SHP77 treated with DMSO at 0.1 percent for 48 hours (cell line): ENCODE measurements at places on chromosomes 1 and 21.

- DNase-seq: no peak
Observed at GRCh38 chr21:16424331-16424751, 694.6 kb downstream of the USP25 start.

DNA sequence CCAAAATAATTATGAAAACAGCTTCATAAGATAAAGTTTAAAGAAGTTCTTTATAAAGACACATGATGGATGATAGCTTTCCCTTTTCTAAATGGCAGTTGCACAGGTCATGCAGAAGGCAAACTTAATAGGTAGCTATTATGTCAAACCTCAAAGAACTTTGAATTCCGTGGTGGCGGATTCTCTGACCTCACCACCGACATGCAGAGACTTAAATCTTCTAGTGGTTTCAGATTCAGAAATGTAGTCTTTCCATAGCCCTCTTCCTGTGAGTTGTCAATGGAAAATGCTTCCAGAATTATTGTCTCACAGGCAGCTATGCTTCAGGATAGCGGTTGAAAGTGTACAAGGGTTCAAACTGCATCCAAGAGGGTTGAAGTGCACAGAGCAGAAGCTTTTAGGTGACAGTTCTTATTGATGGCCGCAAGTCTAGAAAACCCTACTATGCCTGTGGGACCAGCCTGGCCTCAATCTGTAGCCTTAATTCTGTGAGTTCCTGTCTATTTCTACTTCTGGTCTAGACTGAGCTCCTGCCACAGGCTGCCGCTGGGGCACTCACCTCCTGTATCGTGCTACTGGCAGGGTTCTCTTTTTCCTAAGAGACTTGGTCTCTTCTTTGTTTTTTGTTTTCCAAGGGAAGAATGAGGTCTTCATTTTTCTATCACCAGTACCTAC lies 117.0 kb upstream of the ERRFI1 start:
- DNase-seq: no peak

GRCh38 chr1:64135462-64136223 lies 67.8 kb upstream of the UBE2U start:
- no peak for DNase-seq

DNA sequence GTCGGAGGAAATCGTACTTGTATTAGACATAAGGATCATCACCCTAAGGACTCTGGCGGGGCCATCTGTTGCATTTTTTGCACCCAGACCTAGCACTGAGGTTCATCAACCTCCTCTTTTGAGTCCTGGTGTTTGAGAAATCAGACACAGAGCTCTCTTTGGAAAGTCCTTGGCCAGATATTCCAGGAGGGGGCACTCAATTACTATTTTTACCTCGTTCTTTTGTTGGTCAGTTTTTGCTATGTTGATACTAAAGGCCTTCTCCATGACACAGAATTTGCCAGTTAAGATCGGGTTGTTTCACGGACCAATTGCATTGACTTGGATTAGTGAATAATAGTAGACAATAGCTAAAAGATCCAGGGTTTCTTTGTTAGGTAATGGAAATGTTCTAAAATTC lies 711.2 kb downstream of the KCNT2 start:
- DNase-seq: no peak

- no peak for DNase-seq
Observed at GRCh38 chr1:92926873-92927272, 34.4 kb downstream of the DIPK1A start.

- no peak for DNase-seq
Observed at GRCh38 chr1:233410906-233411305, 83.4 kb downstream of the MAP3K21 start.

- no peak for DNase-seq
Observed at GRCh38 chr1:33797849-33798248, 66.0 kb upstream of the HMGB4 start.

DNA sequence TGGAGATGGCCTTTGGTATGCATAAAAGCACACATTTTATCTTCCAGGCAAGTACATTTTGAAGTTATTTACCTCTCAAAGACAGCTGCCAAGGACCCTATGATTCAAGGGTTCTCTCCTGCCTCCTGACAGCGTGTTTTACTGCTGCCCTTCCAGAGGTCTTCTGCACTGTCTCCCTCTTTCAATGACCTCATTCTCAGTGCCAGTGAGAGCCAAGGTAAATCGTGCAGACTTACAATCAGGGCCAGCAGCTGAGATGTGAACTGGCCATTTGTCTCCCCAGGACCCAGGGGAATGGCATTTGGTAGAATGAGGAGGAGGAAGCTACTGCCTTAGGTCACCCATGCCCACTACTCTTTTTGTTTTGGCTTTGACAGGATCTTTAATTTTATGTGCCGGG lies 84.2 kb upstream of the FGGY start:
- peak; percentile 12 for DNase-seq

- DNase-seq: no peak
Observed at GRCh38 chr1:168320800-168321450, 40.2 kb downstream of the TBX19 start.

DNA sequence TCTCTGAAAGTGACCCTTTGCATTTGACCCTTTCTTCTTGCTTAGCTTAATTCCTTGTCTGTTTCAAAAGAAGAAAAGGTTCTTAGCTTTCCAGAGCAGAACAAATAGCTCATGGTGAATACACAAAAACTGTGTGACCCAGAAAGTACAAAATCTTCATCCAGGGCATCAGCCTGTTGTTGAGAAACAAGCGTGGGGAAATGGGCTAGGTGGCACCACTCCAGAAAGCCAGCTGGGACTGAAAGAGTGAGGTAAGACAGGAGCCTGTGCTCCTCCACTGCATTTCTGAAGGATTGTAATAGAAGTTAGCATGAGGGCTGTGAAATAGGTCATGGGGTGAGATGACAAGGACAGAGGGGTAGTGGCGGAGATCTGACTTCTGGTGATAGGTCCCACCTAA lies 45.8 kb downstream of the CYP2J2 start:
- DNase-seq: no peak

DNA sequence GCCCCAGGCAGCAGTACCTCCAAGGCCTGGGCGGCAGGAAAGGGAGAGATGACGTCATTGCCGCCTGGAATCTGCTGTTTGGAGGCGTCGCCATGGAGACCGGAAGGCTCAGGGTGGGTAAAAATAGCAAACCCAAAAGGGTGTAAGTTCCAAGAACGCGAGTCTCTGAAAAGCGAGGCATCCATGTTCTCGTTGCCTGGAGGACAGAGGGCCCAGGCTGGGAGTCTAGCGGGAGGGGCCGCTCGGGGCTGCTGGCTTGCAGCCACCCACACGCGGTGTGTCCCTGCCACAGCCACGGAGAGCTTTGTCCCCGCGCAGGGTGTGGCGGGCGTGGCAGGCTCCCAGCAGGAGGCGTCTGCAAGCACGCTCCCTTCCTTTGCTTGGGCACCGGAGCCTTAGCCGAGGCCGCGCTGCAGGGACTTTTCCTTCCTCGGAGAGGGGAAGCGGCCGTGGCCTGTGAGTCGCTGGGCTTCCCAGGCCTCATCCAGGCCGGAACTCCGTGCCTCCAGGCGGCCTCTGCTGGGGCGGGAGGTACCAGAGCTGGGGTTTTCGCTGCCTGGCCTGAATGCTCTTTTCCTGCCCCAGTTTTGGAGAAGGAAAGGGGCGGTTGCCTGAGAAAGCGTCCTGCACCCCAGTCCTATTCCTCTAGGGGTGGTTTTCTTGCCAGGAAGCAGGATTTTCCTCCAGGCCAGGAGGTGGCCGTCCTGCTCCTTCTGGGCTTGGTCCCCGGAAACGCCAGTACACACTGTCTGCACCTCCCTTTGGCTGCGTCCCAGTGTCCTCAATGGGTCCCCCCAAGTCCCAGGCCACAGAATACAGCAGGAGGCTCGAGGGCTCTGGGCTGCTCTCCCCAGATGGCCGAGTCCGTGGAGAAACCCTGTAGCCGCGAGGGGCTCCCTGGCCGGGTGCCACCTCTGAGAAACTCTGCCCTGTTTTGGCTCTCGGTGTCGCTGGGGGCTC lies 15.3 kb upstream of the SKI start:
- peak; percentile 65 for DNase-seq

GRCh38 chr1:245933431-245934045 lies 573.5 kb downstream of the SMYD3 start:
- no peak for DNase-seq

DNA sequence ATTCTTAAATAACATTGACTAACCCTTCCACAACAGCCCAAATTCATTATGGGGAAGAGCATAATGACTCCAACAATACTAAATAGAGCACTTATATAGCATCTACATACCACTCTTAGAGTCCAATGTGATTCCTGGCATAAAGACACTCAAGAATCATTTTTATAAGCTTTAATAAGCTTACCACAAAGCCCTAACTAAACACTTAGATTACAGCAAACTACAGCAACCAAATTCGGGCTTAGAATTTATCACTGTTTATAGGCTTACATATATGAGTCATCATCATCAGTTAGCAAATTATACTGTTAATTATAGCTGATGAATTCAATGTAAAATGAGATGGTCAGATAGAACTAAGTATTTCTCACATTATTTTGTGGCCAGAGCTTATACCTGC lies 7.3 kb downstream of the SCYL3 start:
- no peak for DNase-seq

GRCh38 chr1:24954631-24955030 lies 24.6 kb upstream of the RUNX3 start:
- no peak for DNase-seq

- no peak for DNase-seq
Observed at GRCh38 chr1:61487801-61488200, 237.1 kb downstream of the TM2D1 start.

- DNase-seq: no peak
Observed at GRCh38 chr1:8525216-8525557, 207.3 kb downstream of the SLC45A1 start.

DNA sequence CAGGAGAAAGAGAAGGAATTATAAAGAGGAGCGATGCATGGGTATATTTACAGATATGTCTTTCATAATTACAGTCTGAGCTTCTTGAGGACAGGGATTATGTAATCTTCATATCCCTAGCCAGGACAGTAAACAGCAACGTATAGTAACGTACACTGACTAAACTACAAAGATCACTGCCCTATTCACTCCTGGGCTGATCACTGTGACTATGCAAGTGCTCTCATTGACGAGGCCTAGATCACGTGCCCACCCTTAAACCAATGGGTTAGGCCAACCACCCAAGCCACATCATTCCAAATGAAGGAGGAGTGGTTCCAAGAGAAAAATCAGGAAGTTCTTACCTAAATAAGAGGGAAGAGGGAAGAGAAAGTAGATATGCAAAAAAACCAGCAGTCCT lies 18.5 kb downstream of the PIK3R3 start:
- DNase-seq: no peak

DNA sequence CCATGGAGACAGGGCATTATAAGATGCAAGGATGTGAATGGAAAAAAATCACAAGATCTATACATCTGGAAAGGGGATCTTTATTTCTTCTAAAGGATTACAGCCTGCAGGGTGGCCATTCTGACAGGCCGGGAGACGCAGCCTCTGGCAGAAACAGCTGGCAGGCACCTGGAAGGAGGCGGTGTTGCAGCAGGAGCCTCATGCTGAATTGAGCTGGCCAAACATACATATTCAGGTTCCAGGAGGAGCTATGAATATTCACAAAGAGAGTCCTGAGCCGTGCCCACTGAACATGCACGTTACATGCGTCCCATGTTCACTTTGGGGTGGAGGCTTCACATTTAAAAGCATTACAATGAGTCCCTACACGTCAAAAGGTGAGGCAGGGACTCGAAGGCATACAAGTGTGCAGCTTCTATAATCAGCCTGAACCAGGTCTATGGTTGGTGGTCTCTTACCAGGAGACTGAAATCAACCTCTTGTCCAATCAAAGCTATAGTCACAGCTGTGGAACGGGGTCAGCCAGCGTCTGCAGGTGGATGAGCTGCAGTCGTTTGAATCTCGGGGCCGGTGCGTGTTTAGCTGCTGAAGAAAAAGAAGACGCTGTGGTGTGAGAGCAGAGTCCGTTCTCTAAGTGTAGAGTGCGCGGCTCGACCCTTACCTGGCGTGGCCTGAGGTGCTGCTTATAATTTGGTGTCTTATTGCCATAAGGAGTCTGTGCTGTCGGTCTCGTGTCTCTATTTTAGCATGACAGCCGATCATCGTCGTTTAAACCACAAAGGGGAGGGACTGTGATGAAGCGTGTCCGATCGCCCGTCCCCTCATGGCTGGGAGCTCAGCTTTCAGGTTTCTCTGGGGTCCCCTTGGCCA lies 183.0 kb downstream of the ETS2 start:
- peak; percentile 70 for DNase-seq

DNA sequence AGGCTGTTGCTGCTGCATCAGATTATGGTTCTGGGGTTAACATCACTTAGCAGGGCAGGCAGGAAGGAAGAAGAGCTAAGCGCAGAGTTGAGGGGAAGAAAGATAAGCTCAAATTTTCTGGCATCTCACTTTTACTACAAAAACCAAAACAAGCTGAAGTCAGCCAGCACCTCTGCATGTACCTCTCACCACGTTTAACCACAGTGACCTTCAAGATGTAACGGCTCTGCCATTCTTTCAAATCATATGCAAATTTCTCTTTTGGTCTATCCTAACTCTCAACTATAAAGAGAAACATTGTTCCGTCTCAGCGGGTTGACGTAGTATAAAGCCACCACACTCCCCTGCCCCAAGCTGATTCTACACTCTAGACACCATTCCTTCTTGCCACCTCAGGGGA lies 154.4 kb downstream of the OMA1 start:
- no peak for DNase-seq

DNA sequence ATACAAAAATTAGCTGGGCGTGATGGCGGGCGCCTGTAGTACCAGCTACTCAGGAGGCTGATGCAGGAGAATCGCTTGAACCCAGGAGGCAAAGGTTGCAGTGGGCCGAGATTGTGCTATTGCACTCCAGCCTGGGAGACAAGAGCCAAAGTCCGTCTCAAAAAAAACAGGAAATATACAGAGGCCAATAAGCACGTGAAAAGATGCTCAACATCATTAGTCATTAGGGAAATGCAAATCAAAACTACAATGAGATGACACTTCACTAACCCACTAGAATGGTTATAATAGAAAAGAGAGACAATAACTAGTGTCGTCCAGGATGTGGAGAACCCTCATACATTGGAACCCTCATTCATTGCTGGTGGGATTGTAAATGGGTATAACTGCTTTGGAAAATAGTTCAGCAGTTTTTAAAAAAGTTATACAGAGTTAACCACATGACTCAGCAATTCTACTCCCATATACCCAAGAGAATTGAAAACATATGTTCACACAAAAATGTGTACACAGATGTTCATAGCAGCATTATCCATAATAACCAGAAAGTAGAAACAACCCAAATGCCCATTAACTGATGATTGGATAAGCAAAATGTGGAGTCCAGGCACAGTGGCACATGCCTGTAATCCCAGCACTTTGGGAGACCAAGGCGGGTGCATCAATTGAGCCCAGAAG lies 6.4 kb upstream of the E2F2 start:
- DNase-seq: no peak

DNA sequence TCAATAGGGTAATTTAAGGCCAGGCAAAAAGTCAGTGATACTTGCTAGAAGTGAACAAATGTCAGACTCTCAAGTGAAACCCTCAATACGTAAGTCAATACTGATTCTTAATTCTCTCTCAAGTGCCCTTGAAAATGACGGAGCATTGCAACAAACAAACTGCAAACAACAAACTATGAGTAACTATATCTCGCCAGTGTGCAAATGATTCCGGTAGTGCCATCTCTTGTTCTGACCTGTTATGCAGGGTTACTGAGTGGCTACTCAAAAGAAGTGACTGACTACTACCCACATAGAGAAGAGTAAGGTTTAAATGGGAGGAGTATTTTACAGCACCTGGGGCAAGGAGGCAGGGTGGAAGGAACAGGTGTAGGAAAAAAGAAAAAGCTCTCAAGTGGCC lies 1.6 kb downstream of the SLC19A2 start:
- DNase-seq: no peak
